Lung (tissue), 17 donors: ENCODE measurements at places on chromosomes 3 and 15.

DNA sequence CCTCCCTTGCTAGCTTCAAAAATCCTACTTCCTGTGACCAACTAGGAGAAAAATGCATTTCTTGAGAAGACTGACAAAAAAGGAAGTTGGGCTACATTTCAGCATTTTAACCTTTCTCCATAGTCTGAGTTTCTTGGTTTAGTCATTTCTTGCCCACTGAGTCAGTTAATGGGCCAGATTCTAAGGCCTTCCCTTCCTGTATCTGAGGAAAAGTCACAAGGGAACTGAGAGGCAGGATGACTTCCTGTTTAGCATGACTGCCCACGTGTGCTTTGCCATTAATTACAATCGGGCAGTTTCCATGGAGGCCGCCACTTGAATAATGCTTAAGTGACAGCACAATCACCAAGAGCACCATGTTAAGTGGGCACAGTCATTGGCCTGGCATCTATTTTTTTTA, 794.4 kb upstream of the LMCD1 start:
- no peak for DNase-seq

DNA sequence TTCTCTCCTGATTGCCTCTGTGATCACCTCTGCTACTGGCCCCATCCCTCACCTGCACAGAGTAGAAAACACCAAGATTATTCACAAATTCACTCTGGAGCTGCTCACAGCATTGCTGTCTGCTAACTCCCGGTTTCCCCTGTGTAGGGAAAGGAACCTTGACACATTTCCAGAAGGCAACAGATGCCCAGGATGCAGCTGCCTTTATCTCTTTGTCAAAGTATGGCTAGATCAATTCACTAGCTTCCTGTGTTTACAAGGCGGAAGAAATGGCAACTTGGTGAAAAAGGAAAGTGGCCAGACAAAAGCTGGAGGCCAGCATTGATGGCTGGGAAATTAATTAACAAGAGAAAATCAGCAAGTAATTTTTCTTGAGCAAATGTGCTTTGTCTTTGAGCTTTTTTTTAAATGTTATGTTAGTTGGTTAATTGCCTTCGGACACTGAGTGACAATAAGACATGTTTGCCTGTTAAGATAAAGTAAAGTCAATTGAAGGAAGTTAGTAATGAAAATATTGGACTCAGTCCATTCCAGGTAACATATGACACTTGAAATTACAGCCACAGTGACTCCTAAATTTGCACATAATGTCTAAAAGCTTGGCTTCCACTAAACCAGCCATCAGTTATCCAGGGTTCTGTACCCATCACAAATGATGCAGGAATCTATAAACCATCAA, 394.6 kb upstream of the IL12A start:
- DNase-seq, result no peak

DNA sequence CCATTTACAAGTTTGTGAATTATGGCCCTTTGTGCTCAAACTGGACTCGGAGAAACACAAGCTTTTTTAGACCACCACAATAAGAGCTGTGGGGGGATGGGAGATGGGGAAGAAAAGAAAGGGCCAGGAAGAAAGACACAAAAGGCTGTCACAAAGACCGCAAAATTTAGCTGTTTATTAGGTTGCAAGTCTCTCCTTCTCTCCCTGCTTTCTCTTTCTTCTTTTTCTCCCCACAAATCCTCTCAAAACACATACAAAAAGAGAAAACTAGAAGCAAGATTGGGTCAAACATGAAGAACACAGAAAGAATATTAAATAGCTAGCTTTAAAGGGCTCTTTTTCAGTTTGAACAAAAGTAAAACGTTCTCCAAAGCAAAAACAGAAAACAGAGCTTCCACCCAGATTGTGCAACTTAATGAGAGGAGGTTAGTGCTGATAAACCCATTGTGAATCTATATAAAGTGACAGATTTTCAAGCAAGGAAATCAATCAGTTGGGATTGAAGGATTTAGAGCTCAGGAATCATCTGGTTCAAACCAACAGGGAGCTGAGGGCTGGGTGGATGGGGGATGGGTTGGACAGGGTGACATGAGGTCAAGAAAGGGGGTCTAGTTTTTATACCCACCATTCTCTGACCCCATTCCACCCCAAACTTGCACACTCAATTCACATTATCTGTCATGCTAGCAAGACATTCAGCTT, 87.3 kb downstream of the DHX30 start:
- DNase-seq, result peak; percentile 52

DNA sequence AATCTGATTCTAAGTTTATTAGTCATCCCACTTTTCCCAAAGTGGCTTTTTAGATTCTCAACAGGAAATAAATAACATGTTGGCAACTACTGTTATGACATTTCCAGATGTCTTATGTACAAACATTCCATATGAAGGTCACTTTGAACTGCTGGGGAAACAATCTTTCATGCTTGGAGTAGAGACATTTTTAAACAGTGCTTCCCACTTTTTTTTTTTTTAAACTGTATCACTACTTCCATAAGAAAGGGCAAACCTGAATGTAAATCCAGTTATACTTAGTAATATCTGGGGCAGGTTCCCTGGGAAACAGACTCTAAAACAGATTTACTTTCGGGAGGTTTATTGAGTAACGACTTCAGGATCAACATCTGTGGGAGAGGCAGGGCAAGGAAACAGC, 473.8 kb downstream of the TAFA4 start:
- no peak for DNase-seq

DNA sequence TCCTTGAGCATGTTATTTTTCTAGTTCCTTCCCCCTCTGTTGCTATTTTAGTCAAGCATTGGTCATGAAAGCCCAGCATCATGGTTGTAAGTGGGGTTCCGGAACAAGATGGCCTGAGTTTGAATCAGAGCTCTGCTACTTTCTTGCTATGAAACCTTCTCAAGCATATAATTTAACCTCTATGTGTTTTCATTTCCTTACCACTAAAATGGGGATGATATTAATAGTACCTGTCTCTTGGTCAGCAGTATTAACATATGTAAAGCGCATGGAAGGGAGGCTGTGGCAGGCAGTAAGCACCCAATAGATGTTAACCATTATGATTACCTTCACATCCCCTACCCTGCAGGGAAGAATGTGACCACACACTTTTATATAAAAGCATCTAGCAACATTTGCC, 14.3 kb upstream of the SPRED1 start:
- DNase-seq, result no peak

- DNase-seq, result no peak
These were observed 36.5 kb upstream of the PCSK6 start for GRCh38 chr15:101526021-101526420.

GRCh38 chr3:144942093-144942837, 970.6 kb downstream of the DIPK2A start:
- DNase-seq, result no peak

- peak; percentile 22 for DNase-seq
These were observed 237.6 kb downstream of the RAP2B start for GRCh38 chr3:153399636-153400035.

- DNase-seq, result no peak
These were observed 67.3 kb upstream of the RASGRF1 start for GRCh38 chr15:79157631-79158592.

GRCh38 chr3:82033186-82033585, 271.7 kb upstream of the GBE1 start:
- no peak for DNase-seq

- no peak for DNase-seq
These were observed 1.3 kb downstream of the SLC28A2 start for GRCh38 chr15:45253330-45253729.

GRCh38 chr15:50880651-50881114, 27.8 kb upstream of the AP4E1 start:
- no peak for DNase-seq

DNA sequence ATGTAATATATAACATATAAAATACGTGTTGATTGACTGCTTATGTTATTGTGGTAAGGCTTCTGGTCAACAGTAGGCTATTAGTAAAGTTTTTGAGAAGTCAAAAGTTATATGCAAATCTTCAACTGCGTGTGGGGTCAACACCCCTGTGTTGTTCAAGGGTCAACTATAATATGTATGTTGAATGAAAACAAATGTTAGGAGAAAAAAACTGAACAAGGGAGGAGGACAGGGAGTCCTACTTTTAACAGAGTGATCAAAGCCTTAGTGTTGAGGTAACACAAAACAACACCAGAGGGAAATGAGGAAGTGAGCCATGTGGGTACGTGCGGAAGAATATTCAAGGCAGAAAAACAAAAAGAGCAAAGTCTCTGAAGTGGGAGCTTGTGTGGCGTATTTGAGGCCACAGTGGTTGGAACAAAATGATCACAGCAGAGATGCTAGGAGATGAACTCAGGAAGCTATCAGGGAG, 62.5 kb downstream of the SFMBT1 start:
- DNase-seq, result no peak

- DNase-seq, result no peak
These were observed 126.9 kb upstream of the MRPS22 start for GRCh38 chr3:139216958-139217357.

- DNase-seq, result no peak
These were observed 24.0 kb downstream of the ST3GAL6 start for GRCh38 chr3:98787181-98787580.

GRCh38 chr3:52820736-52821135, 9.7 kb downstream of the ITIH4 start:
- DNase-seq, result no peak

DNA sequence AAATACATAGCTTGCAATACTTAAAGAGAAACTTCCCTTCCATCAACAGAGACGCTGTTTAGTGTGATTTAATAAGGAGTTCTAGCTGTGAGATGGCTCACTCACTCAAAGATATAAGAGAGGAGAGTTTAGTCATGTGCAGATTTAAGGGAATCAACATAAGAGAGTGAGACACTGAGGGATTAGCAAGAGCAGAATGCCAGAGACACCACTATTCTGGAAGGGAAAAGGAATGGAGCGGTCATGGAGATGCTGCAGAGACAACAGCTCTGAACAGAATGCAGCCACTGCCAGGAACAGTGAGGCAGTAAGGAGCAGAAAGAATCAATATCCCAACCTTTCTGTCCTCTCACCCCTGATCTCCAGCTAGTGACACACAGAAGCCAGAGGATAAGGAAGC, 248.8 kb downstream of the MBNL1 start:
- DNase-seq, result no peak

DNA sequence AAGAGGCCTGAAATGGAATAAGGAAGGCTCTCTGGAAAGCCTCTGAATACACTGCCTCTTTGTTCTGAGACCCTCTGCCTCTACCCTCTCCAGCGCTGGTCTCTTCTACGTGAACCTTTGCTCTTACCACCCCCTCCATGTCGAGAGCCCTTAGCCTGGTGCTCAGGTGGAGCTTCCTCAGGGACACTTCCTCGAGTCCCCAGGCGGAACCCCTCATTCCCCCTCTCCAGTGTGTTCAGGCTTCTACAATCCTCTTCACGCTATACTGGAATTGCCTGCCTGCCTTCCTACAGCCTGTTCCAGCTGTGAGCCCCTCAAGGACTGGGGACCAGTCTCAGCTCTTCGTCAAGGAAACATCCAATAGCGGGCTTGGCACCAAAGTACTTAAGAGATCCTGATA, 7.4 kb downstream of the STIMATE start:
- DNase-seq, result peak; percentile 50

DNA sequence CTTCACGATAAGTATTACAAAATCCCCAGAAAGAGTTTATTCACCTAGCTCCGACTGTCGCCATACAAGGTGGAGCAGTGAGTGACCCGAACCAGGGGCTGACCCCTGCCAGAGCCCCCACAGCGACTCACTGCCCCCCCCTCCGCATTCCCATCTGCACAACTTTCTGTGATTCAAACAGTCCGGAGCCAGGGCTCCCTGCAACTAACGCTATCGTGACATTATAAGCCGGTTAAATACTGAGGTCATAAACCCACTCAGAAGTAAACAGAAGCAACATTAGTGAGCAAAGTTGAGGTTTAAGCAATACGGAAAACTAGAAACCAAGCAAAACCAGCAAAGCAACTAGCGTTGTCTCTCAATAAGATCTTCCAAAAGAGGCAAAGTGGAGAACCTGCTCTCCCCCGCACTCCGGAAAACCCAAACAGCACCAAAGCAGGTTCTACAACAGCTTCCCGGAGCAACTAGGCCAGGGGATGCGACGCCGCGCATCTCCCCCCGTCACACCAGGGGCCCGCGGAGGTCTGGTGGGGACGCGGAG, 642 bp downstream of the SCAP start:
- no peak for DNase-seq

DNA sequence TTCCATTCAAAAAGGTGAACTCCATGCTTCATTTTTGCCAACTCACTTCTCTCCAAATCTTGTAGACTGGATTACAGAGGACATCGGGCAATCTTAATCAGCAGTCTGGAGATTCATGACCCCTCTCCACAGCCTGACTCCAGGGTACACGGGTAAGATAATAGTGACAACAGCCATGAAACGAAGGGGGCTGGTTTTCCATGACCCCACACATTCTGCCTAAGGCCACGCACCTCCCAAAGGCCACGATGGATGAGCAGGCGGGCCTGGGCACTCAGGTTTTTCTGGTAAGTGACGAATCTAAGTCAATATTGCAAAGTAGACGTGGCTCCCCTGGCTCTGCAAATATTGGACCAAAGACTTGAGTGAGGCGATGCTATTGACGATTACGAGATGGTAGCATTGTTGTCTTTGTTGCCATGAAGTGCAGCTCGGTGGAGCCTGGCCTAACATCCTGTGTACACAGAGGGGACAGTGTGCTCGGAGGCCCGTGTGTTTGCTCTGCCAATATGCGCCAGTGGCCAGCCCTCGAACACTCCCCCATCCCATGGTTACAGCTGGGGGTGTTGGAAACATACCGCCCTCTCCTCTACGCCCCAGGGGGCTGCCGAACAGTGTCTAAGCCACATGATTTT, 119.1 kb downstream of the OPA1 start:
- DNase-seq, result peak; percentile 25

- no peak for DNase-seq
These were observed 438.9 kb upstream of the ARRDC4 start for GRCh38 chr15:97521381-97522285.

- no peak for DNase-seq
These were observed 70.5 kb downstream of the SIDT1 start for GRCh38 chr3:113602836-113603235.

GRCh38 chr3:160980740-160981139, 124.4 kb downstream of the B3GALNT1 start:
- DNase-seq, result no peak

DNA sequence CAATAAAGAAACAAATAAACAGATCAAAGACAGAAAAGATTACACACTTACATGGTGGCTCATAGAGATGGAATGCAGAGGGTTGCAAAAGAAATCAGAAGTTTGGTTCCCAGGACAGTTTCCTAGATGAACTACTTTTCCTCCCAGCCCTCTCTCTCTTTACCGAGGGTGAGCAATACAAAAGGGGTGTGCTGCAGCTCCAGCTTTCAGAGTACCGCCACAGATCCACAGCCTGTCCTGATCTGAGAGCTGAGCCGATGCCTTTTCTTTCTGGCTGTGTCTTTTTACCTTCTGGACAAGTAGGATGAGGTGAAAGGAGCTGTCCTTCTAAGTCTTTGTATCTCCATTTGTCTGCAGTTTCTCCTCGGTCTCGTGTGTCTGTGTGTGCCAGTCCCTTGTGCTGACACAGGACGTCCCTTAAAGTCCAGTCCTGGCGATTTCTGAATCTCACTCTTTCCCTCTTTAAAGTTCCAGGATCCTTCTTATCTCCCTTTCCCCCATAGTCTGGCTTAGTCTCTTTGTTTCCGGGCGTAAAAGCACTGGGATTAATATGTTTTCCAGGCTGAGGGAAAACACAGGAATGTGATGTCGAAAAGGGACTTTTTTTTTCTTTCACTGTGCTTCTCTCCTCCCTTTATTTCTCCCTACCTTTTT, 540 bp downstream of the CCDC80 start:
- peak; percentile 48 for DNase-seq
